ENCODE measurements at places on chromosomes 6 and 20.

DNA sequence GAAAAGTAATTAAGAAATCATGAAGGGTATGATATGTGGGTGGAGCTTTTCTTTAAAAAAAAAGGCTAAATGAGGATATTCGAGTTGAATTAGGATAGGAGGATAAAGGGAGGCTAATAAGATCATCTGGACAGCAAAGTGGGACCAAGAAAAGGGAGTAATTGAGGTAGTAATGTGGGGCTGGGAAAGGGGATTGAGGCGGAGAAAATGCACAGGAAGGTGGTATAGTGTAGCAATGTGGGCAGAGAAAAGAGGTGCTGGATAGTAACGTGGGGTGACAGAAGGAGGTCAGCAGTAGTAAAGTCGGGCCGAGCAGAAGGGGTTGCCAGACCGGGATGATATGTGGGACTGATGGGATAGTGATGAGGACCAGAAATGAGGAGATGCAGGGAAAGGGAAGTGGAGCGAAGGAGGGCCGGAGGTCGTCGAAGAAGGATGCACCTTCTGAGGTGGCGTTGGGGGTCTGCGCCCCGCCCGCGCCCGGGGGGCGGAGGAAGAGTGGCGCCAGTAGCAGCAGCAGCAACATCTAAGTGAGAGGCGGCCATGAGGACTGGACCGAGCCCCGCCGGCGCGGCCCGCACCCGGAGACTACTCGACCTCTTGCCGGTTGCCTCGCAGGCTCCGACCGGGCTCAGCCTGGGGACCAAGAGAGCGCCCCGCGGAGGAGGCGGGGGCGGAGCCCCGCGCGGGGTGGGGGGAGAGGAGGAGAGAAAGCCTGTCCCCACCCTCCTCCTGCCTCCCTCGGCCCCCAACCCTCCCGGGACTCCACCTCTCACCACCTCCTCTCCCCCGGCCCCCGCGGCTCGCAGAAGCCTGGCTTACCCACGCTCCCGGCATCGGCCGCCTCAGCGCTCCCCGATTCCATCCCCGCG, 887 bp downstream of the GABBR1 start:
- DNase-seq = no peak

DNA sequence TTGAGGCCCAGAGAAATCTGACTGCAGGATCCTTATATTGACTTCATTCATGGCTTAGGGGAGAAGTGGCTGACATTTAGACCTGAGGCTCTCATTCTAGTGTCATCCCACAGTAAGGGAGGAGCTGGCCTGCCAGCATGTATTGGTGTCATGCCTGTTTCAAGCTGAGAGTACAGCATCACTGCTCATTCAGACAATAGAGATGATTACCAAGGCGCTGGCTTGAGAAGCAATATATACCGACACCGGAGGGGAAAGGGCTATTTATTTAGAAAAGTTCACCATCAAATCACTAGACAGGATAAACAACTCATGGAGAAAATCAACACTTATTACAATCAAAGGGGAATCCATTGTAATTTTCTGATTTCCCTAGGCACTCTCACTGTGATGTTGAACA, 84.4 kb upstream of the HDAC2 start:
- DNase-seq = no peak

DNA sequence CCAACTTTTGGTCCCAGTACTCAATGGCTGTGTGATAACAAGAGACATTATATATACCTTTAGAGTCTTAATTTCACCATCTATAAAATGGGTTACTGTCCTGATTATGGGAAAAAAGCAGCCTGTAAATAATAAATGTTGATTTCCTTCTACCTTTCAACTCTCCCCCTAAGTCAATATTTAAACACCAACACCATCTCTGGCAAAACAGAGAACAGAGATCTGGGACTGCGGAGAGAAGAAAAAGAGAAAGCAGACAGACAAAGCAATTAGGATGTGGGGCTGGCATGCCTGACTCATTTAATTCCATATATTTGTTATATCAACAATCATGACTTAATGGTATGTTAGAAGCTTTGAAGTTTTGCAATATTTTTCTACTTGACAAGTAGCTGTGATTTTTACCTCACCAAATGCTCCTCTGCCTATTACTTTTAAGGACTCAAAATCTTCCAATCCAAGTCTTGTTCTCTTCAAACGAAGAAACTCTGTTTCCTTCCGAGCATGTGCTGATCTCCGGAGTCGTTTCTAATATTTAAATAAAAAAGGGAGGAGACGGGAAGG, 23.3 kb downstream of the STK38 start:
- DNase-seq = no peak

- no peak for DNase-seq
Measured at GRCh38 chr6:154232013-154232910, 124.3 kb downstream of the IPCEF1 start.

All from hippocampal formation (tissue), 2 donors.